Activated T-helper 17 cell treated with anti-CD3 and anti-CD28 coated beads, Interleukin-2, amount 50 U/mL, for 72 hours (primary cell): ENCODE measurements at places on chromosomes 5 and 9.

DNA sequence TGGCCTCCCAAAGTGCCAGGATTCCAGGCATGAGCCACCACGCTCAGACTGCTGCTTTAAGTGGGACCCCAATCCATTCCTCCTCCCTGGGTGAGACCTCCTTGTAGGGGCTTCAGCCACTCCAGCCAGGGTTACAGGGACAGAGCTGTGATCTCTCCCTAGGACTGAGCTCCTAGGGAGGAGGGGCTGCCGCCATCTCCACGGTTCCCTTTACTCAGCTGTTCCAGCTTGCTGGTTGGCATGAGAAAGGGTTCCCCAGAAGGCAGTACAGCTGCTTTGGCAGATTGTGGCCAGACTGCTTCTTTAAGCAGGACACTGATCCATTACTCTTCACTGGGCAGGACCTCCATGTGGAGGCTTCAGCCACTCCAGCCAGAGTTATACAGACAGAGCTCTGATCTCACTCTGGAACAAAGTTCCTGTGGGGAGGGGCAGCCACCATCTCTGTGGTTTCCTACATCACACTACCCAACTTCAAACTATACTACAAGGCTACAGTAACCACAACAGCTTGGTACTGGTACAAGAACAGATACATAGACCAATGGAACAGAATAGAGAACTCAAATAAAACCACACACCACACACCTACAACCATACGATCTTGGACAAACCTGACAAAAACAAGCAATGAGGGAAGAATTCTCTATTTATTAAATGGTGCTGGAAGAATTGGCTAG lies 7.2 kb downstream of the INSL6 start:
- ATAC-seq, result peak; percentile 40

DNA sequence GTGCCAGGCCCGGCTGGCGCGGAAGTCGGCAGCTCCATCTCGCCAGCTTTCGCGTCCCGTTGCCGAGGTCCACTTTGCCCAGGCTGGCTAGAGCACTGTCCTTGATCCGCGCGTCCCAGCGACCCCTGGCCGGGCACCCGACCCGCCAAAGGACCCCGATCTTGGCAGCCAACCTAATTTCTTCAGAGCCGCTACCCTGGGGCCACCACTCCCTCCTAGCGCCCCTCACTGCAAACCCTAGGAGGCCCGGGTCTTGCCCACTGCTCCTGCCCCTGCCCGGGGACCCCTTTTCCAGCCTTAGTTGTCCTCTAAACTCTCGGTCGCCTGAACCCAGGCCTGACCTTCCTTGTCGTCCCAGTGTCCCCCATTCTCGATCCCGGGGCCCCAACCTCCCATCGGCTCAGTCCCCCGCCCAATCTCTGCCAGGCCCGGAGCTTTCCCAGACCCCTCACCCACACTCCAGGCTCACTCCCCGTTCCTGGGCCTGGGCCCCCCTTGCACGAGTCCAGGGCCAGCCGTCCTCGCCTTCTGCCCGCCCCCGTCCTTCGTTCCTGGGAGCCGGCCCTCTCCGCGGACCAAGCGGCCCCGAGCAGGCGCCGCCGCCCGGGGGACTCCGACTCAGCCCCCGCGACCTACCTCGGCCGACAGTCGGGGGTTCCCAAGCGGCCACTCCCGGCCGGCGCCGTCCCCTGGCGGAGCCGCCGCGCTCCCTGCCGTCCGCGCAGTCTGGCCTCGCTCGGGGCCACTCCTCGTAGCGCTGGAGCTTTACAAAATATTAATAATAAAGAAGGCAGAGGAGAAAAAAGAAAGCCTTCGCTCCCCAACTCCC lies 701 bp upstream of the LMX1B start:
- ATAC-seq, result no peak

DNA sequence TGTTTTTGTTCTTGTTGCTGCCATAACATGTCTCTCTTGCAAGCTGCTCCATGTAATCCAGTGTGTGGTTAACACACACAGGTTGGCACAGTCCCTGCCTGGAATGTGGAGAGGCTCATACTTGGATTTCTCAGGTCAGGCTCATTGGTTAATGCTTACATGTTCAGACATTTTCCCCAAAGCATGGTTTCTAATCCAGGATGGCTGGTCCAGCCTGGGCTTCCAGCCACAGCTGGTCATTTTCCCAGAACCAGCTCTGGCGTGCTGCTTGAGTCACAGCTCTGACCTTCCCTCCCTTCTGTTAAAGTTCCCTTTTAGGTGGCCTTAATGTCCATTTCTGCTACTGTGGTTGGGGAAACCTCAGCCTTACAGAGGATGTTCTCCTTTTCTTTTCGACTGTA lies 294.3 kb downstream of the TAF11L14 start:
- ATAC-seq, result no peak

DNA sequence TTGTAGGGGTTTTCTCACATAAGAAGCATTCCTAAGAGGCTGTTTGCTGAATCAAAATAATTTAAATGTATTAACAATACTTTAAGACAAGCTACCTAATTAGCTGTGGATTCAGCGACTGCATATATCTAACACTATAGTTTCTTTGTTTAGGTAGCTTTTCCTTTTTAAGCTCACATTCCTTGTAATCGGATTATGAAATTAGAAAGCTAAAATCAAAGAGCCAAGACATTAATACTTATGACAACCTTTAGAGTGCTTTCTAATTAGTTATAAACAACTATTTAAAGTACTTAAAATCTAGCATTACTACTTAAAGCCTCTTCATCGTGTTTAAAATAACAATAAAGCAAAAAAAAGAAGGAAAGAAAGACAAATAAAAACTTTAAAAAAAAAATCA lies 137.3 kb upstream of the RETREG1 start:
- no peak for ATAC-seq

DNA sequence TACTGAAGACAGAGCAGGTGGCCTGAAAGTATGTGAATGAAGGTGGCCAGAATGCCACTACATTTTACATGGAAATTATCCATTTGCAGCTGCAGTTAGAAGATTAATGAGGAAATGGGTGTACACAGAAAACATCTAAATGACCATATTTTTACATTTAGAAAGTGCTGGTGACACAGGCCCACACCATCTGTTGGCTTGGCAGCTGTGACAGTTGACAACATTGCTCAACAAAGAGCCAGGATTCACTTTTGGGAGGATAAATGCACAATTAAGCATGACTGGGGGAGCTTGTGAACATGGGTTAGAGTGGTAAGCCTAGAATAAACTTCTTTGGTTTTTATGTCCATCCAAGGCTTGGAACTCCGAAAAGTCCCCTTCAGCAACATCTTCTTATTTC lies 360.5 kb downstream of the KCTD16 start:
- ATAC-seq, result no peak

- ATAC-seq, result no peak
These were observed 83.6 kb downstream of the CARTPT start for GRCh38 chr5:71802673-71803072.

DNA sequence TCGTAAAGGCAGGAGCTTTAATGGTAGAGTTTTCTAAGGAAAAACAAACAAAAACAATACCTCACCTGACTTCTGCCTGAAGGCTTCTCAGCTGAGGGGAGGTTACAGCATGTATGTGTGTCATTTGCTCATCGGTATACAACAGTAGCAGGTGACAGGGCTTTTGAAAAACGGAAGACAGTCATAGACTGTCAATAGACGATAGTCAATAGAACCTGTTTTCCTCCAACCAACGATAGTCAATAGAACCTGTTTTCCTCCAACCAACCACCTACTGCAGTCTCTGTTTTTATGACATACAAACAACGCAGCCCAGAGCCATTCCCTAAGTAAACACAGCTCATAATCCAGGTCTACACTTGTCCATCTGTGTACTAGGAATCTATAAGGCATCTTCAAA lies 74.6 kb downstream of the RETREG1 start:
- ATAC-seq, result no peak
